ENCODE measurements at places on chromosomes 16 and 17.

- peak; percentile 72 for DNase-seq
These were observed 5.3 kb upstream of the FOXN1 start for GRCh38 chr17:28500712-28501379.

GRCh38 chr17:41496803-41497484 is 7.2 kb upstream of the KRT36 start:
- no peak for DNase-seq

GRCh38 chr17:47119746-47120520 is 69.2 kb downstream of the CDC27 start:
- no peak for DNase-seq

DNA sequence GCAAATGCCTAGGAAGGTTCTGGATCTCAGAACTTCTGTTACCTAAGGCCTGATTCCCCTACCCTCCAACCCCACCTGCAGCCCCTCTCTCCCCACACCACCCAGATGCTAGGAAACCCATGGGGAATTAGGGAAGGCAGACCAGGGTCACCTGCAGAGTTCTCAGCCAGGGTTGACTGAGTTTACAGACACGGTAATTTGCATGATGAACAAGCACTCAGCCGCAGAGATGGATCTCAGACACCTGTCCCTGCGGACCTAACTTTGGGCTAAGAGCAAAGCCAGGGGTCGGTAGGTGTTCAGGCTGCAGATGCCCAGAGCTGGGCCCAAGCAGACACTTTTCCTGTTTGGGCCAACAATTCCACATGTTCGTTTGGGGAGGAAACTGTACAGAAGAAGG is 2.9 kb downstream of the ABI3 start:
- DNase-seq: no peak

DNA sequence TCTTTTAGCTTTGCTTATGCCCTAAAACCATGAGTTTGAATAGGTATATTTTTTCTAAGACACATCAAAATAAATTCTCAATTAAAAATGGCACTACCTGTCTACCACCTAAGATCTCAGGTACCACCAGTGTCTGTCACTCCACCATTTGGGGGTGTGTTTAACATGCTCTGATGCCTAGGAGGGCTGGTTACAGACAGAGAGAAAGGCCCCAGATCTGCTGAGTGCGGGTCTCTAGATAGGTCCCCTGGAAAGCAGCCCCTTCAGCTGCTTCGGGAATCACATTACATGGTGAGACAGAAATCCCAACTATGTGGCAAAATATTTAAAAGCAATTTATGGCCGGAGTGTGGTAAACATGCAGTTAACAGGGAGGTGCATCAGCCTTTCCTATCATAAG is 653 bp upstream of the VAC14 start:
- no peak for DNase-seq

- no peak for DNase-seq
These were observed at the start of gene TEX14 for GRCh38 chr17:58691701-58692238. TSS of gene TEX14 (minus strand) at chr17:58692045. CDS start at chr17:58652001, 40,044 bp downstream.

DNA sequence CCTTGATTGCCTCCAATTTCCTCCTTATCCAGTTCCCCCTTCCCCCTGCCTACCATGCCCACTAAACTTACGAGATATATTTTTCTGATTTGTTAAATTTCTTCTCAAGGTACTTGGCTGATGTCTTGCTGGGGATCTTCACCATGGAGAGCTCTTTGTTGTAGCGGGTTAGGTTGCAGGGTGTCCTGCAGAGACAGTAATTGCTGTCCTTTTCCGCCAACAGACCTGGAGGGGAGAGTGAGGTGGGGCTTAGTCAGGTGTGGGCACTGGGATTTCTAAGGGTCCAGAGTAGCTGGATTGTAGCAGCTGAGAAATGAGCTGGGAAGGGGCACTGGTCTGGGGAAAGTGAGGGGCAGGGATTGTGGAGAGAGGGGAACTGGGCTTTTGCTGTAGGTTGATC is 32.1 kb downstream of the SPACA3 start:
- DNase-seq: no peak

DNA sequence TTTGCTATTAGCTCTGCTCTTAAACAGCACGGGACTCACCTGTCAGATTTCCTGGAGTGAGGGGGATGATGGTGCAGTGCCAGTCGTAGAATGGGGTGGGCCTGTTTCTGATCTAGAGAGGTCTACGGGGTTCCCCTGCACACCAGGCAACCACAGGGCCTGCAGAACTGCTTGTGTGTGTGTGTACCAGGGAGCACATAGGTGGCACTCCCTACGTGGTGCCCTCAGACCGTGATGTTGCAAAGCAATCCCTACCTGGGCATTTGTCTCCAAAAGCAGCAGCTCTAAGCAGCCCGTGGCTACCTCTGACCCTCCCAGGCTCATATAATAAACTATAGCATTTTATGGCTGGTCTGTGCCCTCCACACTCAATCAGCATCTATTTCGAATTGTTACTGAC is 38.5 kb downstream of the MPRIP start:
- no peak for DNase-seq

GRCh38 chr17:40582328-40582901 is 17.1 kb upstream of the CCR7 start:
- no peak for DNase-seq

DNA sequence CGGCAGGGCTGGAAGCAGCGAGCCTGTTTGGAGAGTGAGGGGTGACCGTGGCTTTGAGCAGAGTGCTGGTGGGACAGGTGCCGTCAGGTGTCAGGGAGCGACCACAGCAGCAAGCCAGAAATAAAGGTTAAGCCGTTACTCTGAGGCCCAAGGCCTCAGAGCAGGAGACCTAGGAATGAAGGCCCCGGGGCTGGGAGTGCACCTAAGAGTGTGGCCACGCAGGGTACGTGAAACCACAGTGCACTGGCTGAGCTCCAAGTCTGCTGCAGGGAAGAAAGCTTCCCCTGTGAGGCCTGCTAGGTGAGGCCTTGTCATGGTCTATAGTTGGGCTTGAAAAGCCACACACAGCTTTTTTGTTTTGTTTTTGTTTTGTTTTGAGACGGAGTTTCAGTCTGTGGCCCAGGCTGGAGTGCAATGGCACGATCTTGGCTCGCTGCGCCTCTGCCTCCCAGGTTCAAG is 8.7 kb downstream of the CLUAP1 start:
- DNase-seq: no peak

- no peak for DNase-seq
These were observed 2.1 kb upstream of the USP32 start for GRCh38 chr17:60393840-60394723.

- DNase-seq: no peak
These were observed 27.3 kb upstream of the UBE2G1 start for GRCh38 chr17:4393806-4394205.

- DNase-seq: no peak
These were observed 74.7 kb upstream of the GNAO1 start for GRCh38 chr16:56116577-56116964.

DNA sequence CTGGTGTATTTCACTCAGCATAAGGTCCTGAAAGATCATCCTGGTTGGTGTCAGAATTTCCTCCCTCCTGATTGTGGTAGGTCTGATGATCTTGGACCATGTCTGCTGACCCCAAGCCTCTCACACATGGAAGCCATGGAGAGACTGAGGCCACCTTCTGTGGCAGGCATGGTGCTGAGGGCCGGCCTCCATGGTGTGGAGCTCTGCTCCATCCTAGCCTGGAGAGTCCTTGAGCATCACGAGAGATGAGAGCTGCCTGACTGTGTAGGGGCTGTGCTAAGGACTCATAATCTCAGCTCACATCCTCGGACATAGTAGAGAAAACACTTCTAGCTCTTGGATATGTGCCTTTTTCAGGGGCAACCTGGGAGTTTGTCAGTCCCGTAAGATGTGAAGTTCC is 40.6 kb downstream of the MPRIP start:
- no peak for DNase-seq

GRCh38 chr16:27759301-27759871 is 209.4 kb downstream of the KATNIP start:
- no peak for DNase-seq

DNA sequence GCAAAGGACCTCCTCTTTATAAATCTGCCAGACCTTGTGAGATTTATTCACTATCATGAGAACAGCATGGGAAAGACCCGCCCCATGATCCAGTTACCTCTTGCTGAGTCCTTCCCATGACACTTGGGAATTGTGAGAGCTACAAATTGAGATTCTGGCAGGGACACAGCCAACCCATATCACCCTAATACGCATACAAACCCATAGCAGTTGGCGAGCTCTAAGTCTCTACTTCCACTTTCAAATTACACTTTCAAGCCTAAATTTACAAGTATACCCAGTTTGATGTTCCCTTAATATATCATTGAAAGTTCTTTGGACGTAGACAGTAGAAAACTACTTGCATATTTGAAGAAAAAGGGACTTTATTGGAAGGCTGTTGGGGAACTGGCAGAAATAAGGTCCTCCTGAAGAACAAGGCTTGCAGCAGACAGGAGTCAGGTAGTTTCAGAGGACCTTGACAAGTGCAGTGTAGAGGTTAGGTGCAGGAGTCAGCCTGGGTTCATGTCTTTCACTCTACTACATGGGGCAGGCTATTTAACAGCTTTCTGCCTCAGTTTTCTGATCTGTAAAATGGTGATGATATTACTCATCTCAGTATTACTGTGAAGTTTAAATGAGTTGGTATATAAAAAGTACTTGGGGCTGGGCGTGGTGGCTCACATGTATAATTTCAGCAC is 107.9 kb upstream of the EEF2KMT start:
- DNase-seq: no peak

DNA sequence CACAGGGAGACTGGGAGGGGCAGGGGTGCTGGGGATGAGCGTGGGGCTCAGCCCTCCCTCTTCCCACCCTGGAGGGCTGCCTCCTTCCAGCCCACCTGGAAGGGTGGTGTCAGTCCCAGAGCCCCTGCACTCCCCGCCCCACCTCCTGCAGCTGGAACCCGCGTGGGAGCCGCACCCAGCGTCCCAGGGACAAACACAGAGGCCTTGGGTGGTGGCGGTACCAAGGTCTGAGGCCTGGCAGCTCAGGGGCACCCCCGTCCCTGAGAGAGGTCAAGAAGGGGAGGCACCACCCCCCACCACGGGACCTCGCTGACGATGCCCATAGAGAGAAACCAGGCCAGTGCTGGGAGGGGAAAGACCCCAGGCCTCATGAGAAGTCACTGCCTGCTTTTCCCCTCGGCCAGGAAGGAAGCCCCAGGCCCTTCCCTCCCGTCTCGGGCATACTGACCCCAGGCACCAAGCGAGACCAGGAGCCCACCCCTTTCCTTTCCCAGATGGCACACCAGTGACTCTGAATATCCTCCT is 4.1 kb downstream of the HS3ST6 start:
- DNase-seq: no peak

DNA sequence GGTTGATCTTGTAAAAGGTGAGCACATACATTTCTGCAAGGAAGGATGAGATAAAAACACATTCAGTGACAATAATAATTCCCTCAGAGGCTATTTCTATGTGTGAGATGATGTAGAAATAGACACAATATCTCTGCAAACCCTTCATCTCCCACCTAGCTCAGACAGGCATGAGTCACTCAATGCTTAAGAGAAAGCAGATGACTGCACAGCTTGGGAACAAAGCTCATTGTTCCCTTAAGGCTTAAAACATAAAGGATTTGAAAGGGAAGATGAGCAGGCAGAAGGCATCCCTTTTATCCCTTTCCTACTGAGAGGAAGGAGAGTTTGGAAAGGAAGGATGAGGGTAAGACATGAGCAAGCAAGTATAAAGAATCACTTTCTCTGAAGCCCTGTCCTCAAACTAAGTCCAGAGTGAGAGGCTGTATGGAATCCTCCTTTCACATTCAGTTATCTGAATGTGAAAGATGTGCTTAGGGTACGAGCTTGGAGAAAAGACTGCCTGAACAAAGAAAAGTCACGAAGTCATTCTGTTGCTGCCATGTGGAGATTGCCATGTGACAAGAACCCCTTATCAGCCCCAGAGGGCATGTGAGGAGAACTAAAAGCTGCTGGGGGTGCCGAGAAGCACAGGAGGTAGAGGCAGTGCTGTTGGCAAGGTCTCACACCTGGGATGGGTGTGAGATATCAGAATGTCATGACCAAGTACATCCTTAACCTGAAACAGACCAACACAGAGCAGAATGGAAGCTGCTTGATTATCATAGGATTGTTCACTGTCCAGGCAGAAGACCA is 58.2 kb downstream of the CNTNAP4 start:
- DNase-seq: no peak

- DNase-seq: no peak
These were observed 145.0 kb downstream of the SEC14L1 start for GRCh38 chr17:77285594-77286390.

- DNase-seq: no peak
These were observed 691.6 kb upstream of the RBFOX1 start for GRCh38 chr16:6641091-6641490.

GRCh38 chr17:81961087-81961511 is at the start of gene NOTUM:
TSS of gene NOTUM (minus strand) at chr17:81961187. CDS start at chr17:81960909, 278 bp downstream.
- DNase-seq: peak; percentile 18

DNA sequence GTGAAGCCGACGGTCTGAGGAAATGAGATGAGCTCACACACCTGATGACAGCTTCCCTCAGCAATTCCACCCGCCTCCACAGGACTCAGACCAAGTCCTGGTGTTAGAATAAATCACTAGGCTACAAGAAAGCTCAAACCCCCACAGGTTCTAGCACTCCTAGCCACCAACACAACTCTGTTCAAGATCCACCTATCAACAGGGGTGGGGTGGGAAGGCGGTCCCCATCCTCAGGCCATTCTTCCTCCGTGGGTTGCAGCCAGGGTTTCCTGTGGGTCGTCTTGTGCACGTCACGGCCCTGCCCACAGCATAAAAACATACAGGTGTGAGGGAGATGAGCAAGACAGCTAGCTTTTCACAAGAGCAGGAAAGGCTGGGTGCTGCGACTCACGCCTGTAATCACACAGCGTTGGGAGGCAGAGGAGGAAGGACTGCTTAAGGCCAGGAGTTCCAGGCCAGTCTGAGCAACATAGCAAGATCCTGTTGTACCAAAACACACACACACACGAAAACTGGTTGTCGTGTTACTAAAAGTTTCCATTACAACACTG is 81.1 kb downstream of the ANKRD11 start:
- DNase-seq: no peak

DNA sequence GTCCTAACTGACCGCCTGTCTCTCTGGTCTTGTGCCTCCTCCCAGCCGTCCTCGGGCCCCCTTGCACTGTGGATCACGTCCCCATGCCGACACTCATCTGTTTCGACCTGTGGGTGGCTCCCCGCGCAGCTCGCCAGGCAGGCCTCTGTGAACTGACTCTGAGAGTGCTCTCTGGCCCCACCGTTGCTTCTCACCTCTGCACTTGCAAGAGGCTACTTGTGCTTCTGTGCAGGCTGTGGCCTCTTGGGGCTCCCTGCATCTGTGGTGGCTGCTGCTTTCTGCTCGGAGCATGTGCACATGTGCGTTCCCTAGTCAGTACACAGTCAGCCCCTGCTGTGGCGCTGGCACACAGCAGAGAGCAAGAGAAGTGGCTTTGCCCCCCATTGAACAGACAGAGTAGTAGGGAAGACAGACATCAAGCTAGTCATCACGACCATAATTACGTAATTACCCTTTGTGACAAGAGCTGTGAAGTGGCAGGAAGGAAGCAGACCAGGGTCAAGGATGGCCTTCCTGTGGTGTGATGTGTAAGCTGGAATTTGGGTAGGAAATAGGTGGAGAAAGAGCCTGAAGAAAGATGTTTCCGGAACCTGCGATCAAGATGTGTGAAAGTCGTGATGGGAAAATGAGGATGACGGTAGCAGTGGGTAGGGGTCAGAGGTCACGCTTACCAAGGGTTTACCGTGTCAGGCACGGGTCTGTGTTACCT is 256.0 kb upstream of the CACNG5 start:
- DNase-seq: no peak

GRCh38 chr16:87601401-87601981 is 817 bp upstream of the JPH3 start:
- no peak for DNase-seq

All from NCI-H2171 (cell line).